NCI-H1417 treated with DMSO at 0.1 percent for 48 hours (cell line): ENCODE measurements at places on chromosomes 7 and 10.

- no peak for DNase-seq
Observed at GRCh38 chr7:129952086-129952652, 591 bp downstream of the UBE2H start.

DNA sequence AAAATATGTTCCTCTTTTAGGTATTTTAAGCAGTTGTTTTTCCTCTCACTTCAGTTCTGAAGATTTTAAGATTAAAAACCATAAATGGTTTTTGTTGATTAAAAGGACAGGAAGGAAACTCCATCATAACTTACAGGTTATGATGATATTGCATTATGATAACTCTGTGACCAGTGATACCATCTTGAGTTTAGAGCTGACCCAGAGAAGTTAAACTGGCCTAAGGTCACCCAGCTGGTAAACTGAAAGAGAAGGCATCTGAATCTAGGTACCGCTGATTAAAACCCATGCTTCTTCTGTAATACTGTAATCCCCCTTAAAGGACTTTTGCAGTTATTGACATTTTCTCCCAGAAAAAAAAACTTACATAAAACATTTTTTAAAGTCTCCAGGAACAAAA lies 29.6 kb downstream of the LOXL4 start:
- no peak for DNase-seq

GRCh38 chr7:42913591-42913990 lies 1.7 kb upstream of the C7orf25 start:
- DNase-seq = no peak

- DNase-seq = no peak
Observed at GRCh38 chr10:71844084-71844483, 7.0 kb downstream of the PSAP start.

- no peak for DNase-seq
Observed at GRCh38 chr7:13307040-13307439, 619.6 kb downstream of the ARL4A start.

DNA sequence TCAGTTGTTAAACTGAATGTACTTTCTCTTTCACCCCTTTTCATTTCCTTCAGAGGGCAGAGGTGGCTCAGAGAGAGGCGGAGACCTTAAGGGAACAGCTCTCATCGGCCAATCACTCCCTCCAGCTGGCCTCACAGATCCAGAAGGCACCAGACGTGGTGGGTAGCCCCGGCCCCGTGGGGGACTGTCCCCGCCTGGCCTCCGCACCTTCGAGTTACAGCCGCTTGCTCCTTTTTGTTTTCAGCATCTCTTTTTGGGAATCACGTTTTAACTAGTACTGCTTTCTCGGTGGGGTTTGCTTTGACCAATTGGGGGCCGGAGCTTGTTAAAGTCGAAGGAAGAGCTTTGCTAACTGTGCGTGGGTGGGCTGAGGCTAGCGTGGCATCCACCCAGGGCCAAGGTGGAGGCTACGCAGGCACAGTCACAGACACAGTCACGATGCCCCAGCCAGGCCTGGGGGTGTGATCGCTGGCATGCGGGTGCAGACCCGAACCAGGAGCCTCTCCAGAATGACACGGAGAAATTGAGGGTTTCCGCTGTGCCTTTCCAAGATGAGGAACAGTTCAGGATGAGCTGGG lies 116.2 kb upstream of the SH2B2 start:
- no peak for DNase-seq

DNA sequence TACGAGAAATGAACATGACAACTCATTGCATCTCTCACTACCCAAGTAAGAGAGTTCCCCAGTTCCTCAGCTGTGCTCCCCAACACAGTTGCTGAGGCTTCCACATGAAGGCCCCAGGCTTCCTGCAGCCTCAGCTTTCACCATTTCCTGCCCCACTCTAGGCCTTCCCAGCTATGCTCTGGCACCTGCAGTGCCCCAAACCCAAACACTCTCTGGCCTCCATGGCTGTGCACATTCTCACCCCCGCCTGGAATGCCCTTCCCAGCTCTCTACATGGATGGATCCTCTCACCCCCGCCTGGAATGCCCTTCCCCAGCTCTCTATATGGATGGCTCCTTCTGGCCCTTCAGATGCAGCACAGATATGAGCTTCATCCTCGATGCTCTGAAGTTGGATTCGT lies 61.3 kb downstream of the KIAA1549 start:
- no peak for DNase-seq

DNA sequence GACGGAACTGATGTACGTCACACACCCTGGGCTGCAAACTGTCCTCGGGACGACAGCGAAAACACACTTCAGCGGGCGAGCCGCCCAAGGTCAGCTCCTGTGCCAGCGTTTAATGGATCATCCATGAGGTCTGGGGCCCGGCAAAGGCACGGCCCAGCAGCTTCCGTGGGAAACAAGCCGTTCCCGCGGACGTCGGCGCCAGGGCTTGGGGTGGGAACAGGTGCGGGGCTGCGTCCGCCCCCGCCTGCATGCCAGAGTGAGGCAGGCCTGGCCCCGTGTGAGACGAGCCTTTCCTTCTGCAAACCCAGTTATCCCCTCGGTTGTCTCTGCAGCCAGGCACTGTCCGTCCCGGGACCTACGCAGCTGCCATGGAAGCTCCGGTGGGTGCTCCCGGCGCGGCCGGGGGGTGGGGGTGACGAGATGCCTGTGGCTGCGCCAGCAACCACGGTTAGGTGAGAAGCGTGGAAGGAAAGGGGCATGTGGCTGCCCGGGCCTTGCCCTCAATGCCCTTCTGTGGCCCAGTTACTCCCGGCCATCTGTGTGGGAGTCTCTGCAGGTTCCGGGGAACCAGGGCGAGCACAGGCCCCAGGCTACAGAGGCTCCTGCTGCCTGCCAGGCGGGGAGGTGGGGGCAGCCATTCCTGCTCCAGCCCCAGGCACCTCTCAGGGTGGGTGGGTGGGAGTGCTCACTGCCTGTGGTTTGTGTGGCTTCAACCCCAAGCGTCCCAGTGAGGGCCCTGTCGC lies 42.2 kb upstream of the PDGFA start:
- DNase-seq = no peak

- DNase-seq = no peak
Observed at GRCh38 chr7:138663725-138664710, 37.1 kb downstream of the SVOPL start.

DNA sequence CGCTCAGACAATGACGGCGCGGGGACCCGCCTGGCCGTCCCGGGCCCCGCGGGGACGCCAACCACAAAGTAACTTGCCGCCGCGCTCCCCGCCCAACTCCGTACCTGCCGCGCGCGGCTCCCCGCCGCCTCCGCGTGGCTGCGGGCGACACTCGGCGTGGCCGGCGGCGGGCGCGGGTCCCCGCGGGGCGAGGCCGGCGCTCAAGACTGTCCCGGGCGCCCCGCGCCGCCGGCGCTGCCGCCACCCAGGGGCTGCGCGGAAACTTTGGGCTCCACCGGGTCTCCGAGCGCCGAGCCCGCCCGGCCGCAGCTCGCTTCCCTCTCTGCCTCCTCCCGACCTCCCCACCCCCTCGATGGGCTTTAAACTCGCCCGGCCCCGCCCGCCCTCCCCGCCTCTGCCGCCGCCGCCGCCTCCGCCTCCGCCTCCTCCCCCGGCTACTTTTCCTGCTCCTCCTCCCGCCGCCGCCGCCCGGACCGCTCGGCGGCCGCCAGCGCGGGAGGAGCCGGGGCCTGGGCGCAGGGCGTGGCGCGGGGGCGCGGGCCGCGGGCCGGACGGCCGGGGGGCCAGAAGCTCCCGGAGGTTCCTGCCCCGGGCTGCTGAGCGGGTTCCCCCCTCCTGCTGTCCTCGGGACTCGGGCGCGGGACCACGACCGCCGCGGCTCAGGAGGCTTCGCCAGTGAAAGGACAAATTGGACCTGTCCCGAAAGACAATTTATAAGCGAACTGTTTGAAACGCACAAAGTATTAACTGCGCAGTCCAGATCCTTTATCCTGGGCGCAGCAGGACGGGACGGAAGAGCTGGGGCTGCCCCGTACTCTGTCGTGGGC lies 10.6 kb upstream of the GRB10 start:
- no peak for DNase-seq

- DNase-seq = no peak
Observed at GRCh38 chr10:86662186-86663045, 5.9 kb upstream of the LDB3 start.

- DNase-seq = no peak
Observed at GRCh38 chr7:111753968-111754367, 191.7 kb upstream of the IMMP2L start.
